ENCODE measurements at places on chromosomes 7 and 10.

DNA sequence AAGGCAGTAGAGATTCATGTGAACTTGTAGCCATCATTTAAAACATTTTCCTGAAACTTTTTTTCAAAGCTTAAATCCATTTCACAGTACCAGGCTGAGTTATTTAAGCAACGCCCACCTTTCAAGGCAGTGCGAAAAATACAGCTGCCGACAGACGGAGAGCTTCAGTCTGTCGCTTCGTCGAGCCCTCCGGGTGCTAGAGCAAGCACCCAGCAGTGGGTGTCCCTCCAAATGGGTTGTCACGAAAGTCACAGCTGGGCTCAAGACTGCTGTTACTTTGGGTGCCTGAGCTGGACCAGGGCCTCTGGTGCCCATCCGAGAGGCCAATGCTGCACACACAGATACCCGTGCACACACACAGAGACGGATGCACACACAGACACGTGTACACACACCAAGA is 135.6 kb downstream of the TCERG1L start:
- no peak for DNase-seq

DNA sequence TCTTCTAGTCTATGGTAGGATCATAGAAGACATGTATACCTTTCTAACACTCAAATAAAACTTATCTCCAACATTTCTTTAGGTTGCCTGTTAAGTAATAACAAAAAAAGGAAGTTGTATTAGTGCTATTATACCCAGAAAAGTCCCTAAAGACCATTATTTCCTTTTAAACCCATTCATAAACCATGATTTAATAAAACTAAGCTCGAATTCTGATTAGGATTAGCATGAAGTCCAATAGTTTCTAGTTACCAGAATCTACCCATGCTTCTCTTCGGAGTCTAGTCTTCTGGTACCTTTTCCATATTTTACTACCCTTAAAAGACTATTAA is 62.7 kb downstream of the USP6NL start:
- DNase-seq: no peak

DNA sequence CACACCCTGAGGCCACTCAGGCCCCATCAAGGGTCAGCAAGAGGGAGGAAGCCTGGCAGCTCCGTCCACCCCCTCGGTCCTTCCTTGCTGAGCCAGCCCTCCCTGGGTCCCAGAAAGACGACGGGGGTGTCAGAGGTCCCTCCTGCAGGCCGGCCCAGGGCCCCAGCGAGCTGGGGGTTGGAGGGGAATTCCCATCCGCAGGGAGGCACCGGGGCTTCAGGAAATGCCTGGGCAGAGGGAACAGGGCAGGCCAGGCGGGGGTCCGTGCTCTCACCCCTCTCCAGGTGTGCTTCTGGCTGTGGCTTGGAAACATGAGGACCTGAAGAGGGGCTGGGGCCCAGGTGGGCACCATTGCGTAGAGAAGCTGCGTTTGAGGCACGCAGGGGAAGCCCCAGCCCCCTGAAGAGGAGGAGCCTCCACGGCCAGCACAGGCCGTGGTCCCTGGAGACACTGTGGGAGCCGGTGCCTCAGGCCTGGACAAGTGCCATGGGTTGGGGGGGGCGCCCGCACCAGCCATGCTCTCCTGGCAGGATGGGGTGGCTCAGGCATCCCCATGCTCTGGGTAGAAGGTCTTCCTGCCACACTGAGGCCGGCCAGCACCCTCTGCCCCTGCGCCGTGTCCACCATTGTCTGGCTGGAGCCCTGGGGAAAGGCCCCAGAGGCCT is 66.7 kb downstream of the PDGFA start:
- DNase-seq: no peak

DNA sequence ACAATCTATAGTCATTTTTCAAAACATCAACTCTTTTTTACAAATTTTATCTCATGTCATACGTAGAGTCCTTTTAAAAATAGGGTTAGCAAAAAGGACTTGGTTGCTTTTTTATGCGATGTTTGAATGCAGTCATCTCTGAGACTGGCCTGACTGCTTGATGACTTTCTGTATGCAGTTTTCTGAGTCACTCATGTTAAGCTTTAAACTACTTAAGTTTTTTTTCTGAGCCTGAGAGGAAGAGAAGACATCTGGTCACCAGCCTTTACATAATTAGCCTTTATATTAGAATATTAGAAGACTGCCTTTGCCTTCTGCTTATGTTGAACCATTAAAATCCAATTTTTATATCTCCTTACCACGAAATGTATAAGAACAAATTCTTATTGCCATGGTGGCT is 834.4 kb upstream of the MBL2 start:
- no peak for DNase-seq

- DNase-seq: no peak
Observed at GRCh38 chr7:107505997-107506673, 36.3 kb downstream of the GPR22 start.

GRCh38 chr10:65030263-65030662 is 1509.1 kb downstream of the REEP3 start:
- no peak for DNase-seq

- DNase-seq: peak; percentile 5
Observed at GRCh38 chr10:122113161-122113944, 124.4 kb downstream of the TACC2 start.

DNA sequence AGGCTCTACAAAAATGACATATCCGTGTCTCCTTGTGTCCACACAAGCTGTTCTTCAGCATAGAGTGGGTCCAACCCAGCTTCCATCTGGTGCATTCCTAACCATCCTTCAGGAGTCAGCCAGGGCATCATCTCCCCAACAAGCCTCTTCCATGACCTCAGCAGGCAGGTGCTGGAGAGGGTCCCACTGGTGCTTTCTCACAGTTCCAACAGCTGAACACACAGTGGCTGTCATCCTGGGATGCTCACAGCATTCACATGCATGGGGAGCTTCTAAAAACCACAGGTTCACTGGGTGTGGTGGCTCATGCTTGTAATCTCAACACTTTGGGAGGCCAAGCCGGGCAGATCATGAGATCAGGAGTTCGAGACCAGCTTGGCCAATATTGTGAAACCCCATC is 6.4 kb upstream of the CYP3A4 start:
- DNase-seq: no peak

- DNase-seq: no peak
Observed at GRCh38 chr10:13631594-13631993, 44.8 kb downstream of the PRPF18 start.

DNA sequence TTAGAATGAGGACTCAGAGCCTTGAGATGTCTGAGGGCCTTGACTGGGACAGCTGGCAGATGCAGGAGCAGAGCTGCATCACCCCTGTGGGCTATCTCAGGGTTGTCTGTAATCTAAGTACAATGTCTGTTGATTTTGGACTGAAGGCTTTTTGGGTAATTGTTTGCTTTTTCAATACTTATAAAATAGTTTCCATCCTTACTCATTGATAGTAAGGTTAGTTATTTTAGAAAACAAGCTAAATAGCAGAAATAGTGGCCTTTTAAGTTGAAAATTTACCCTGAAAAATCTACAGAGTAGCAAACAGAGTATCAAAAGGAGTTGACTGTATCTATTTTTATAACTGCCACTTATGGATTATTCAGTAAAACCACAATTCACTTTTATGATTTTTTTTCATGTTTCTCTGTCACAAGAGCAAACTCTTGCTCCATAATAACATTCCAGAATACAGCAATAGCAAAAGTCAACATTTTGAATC is 179.7 kb downstream of the CFTR start:
- no peak for DNase-seq

DNA sequence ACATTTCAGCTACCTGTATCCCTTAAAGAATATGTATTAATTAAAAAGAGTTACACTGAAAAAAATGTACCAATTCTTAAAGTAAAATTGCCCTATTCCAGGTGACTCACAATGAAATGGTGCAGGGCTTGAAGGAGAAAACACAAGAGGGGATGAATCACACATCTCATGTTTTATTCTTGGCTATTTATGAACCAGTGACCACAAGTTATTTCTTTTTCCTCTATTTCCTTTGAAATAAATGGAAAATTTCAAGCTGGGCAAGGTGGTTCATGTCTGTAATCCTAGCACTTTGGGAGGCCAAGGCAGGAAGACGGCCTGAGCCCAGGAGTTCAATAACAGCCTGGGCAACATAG is 106.8 kb downstream of the UBE2H start:
- DNase-seq: no peak

GRCh38 chr7:28008171-28008570 is 172.4 kb downstream of the JAZF1 start:
- DNase-seq: no peak

- DNase-seq: no peak
Observed at GRCh38 chr7:156327916-156328315, 312.7 kb upstream of the RNF32 start.

- DNase-seq: no peak
Observed at GRCh38 chr7:135920478-135920877, 56.7 kb downstream of the MTPN start.

DNA sequence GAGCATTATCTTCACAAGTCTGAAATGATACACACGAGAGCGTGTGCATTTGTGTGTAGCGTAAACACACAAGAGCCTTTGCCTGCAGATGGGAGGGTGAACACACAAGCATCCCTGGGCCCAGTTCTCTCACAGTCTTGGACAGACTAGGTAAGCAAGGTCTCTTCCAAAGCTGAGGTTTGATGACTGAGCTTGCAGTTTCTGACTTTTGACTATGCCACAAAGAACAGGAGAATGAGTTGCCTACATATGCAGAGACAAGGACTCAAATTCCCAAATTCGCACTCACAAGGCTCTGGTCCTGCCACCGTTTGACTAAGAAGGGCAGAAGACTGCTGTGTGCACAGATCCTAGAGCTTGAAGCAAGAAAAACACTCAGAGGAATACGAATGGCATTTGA is 55.8 kb downstream of the FAM53B start:
- no peak for DNase-seq

DNA sequence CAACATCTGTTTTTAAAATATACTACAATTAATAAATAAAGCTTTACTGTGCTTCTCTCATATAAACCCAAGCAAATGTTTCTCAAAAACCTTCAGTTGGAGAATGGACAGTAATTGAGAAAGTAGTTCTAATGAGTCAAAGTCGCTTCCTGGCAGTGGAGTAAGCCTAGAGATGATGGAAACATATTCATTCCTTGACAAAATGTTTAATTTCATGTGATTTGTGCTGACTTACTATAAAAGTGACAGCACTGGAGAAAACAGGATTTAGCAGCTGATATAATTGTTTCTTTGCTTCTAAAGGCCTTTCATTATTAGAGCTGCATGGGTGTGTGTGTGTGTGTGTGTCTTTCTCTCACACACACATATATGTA is 9.0 kb downstream of the ELMO1 start:
- no peak for DNase-seq

- DNase-seq: no peak
Observed at GRCh38 chr7:156780724-156781455, 112.1 kb downstream of the LMBR1 start.

DNA sequence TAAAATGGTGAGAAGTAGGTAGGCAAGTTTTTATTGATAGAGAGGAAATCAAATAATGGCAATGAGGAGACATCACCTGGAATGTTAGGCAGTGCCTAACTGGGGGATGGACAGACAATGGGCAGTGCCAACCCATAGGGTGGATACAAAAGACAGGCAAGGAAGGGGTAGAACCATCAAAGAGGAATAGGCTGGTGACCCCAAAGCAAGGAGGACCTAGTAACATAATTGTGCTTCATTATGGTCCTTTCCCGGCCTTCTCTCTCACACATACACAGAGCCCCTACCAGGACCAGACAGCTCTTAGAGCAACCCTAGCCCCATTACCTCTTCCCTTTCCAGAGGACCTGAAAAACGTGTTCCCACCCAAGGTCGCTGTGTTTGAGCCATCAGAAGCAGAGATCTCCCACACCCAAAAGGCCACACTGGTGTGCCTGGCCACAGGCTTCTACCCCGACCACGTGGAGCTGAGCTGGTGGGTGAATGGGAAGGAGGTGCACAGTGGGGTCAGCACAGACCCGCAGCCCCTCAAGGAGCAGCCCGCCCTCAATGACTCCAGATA is 30.0 kb downstream of the PRSS2 start:
- no peak for DNase-seq

- no peak for DNase-seq
Observed at GRCh38 chr10:69439350-69439739, 11.9 kb upstream of the TSPAN15 start.
